Stimulated activated CD4-positive, alpha-beta T cell treated with anti-CD3 and anti-CD28 coated beads, TNF-alpha, amount 100 ng/mL, for 24 hours (primary cell): ENCODE measurements at places on chromosomes 5 and 9.

- DNase-seq: no peak
Observed at GRCh38 chr5:123438244-123438643, 15.0 kb upstream of the CEP120 start.

GRCh38 chr5:139848508-139849100, 53.0 kb downstream of the PSD2 start:
- no peak for DNase-seq

DNA sequence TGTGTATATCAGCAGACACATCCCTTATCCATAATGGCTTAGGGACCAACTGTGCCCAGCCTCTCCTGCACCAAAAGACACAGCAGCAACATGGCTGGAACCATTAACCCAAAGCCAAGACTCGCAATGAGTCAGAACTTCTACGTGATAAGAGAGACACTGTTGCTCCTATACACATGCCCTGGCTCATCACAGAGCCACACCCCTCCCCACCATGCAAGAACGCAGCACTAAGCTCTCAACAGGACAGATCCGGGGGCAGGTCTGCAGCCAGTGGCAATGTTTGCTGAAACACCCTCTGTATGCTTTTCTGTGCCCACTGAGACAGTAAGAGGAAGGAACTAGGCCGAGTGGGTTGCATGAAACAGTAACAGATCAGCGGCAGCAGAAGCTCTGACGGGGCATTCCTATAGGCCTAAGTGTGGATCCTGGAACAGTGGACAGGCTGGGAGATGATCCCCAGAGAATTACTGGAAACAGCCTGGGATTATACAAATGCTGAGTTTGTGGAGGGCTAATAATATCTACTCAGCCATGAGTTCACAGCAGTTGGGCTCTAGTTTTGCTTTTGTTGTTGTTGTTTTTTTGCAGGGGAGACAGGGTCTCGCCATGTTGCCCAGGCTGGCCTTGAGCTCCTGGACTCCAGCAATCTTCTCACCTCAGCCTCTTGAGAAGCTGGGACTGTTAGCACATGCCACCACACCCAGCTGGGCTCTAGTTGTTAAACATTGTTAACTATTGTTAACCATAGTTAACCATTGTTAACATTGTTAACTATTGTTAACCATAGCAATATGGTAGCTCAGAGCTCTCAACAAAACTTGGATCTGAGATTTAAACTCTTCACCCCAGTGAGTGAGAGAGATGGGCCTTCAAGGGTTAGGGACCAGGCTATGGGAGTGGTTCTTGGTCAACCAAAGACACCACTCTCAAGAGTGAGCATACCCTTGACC, 41.0 kb downstream of the B4GALT1 start:
- DNase-seq: no peak

DNA sequence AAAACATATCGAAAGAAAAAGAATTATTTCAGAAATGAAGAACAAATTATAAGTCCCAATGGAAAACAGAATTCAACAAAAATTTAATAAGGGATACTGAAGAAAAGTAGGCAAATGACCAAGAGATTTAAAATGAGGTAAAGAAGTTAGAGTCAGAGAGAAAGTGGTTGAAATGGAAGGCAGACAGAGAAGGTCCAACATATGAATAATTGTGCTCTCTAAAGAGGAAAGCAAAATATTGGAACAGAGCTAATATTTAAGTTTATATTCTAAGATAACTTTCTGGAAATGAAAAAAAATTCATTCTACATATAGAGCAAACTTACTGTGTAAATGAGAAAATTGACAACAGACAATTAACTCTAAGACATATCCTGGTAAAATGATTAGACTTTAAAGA, 94.1 kb downstream of the PTCH1 start:
- DNase-seq: no peak

DNA sequence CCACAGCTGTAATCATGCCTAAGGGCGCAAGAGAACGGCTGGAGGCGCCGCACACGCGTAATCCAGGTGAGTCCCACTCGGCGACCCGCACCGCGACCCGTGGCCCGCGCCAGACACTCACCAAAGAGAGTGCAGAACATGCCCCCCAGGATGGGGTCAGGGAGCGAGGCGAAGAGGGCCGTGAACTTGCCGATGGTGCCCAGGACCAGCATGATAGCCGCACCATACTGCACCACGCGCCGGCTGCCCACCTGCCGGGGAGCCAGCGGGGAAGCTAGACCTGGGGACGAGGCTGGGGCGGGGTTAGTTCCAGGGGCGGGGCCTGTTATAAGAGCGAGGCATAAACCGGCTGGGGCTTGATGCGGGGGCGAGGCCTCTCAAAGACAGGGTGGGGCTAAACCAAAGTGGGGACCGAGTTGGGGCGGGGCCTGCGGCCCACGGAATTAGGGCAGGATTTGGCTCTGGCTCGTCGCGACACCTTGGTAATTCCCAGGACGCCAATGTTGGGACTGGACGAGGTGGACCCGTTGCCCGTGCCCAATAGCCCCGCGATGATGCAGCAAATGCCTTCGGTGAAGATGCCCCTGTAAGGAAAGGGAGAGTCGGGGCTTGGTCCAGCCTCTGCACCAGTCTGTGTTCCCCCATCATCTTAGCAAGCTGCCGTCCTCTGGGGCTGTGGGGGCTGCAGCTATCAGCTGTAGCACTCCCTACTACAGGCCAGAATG, 4.8 kb downstream of the SLC23A1 start:
- no peak for DNase-seq

GRCh38 chr9:33165263-33166151, 1.6 kb downstream of the B4GALT1 start:
- no peak for DNase-seq

DNA sequence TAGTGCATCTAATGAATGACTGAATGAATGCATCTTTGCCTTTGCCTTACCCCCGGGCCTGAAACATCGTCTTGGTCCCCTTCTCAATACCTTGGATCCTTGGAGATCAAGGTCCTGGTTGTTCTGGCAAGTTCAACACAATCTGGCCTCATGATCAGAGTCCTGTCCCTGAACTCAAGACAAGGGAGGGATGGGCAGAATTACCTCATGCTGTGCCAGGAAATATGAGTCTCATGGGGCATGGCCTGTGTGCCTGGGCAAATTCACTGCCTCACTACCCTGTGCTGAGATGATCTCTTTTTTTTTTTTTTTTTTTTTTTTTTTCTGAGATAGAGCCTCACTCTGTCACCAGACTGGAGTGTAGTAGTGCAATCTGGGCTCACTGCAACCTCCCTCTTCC, 630 bp upstream of the BTNL3 start:
- no peak for DNase-seq

- peak; percentile 63 for DNase-seq
Observed at GRCh38 chr9:136629879-136630661, 32.6 kb upstream of the EGFL7 start.

- DNase-seq: no peak
Observed at GRCh38 chr5:181062631-181063030, 22.6 kb downstream of the BTNL9 start.

- no peak for DNase-seq
Observed at GRCh38 chr9:757246-757881, 84.1 kb upstream of the DMRT1 start.

GRCh38 chr5:158450751-158451171, 591.8 kb upstream of the CLINT1 start:
- DNase-seq: no peak

DNA sequence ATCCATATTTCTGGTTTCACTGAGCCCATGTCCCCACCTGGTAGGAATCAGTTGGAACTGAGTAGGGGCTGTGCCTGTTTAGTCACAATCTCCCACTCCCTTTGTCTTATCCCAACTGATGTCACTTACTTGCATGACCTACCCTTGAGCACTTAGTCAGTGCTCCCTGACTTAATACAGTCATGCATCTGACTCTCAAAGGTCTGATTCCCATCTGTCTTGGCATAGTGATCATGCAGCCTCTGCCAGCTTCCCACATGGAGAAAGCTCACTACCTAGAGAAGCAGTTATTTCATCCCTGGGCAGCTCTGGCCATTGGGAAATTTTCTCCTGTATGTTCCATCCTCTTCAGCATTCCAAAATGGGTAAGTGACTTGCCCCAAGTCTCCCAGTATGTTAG, 24.8 kb downstream of the ABLIM3 start:
- no peak for DNase-seq

DNA sequence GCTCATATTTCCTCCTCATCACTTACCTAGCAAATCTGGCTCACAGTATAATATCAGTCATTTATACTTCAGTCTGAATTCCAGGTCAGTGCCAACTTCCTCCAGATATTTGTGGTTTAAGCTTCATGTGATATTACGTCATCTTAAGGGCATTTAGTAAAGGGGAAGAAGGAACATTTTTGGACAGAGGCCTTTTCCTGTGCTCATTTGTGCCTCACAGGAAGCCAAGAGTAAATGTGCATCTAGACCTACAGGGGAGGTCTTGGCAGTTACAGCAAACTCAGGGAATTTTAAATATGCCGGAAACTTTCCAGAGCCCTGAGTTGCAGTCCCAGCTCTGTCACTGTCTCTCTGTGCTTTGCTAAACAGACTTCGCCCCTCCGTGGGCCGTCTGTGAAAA, 12.3 kb upstream of the KCNIP1 start:
- no peak for DNase-seq

DNA sequence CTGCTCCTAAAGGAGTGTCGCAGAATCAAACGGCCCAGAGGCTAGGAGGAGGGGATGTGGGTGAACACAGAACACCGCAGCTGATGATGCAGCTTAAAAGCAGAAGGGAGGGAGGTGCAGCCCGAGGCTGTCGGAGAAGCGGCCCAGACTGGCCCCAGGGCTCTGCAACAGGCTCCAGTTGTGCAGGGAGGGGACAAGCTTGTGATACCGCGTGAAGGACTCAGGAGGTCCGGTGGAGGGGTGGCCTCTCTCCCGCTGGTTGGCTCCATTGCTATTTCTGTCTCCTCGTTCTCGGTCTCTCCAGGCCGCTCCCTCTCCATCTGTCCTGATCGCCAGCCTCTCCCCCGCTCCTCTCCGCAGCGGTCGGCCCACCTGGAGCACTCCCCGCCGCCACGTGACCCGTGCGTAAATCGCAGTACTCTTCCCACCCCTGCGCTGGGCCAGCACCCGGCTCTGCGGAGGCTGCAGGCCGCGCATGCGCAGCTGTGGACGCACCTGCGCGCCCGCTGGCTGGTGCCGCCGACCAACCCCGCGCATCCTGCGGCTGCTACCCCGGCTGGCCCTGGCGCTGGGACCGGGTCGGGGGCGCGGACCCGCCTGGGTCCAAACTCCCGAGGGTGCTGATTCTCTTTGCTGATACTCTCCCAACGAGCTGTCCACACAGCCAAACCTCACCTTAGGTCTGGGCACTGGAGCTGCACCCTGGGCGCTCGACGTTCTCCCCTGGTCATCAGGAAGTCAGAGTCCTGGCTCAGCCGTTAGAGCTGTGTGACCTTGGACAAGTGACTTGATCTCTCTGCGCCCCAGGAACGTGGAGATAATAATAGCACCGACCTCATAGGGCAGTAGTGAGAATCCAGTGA, 3.7 kb upstream of the STXBP1 start:
- peak; percentile 51 for DNase-seq

DNA sequence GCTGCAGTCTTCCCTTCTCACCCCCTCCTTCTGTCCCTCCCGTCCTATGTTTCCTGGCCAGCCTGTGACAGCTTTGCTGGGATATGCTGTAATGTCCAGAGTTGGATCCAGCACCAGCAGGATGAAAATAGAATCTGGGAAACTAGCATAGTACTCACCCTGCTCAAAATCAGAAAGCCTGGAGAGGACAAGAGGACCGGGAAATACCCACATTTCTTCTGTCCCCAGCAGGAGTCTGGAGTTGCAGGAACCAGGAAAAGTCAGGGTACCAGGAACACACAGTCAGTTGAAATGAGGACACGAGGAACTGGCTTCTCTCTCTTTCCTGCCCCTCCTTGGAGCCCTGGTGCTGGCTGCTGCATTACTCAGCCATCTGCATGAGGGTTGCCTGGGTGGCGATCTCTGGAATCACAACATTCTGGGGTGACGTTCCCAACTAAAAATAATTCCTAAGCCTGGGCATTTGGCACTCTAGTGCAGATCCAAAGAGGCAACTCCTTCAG, 59.6 kb upstream of the NFIL3 start:
- DNase-seq: no peak

DNA sequence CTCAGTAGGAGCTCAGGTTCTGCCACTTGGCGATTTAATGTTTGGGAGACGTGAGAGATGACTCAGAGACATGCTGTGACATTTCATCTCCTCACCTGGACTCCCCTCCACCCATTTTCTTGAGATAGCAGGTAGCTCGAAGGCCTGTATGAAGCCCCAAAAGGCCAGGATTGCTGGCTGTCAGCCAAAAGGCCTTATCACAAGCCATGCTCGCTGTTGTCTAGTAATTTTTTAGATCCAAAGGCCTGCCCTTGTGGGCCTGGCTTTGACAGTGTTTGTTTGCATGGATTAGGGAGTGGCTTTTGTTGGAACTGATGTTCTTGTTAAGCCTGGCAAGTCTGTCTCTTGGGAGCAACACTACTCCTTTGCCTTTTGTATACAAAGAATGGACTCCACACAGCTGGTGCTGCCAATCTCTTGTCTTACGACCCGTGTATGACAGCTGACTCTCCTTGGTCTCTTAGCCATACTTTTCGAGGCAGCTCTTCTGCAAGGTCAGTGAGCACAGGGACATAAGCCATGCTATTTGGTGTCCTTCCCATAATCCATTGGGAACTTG, 22.7 kb downstream of the CAVIN4 start:
- no peak for DNase-seq

GRCh38 chr5:143664623-143665022, 147.3 kb upstream of the HMHB1 start:
- no peak for DNase-seq

DNA sequence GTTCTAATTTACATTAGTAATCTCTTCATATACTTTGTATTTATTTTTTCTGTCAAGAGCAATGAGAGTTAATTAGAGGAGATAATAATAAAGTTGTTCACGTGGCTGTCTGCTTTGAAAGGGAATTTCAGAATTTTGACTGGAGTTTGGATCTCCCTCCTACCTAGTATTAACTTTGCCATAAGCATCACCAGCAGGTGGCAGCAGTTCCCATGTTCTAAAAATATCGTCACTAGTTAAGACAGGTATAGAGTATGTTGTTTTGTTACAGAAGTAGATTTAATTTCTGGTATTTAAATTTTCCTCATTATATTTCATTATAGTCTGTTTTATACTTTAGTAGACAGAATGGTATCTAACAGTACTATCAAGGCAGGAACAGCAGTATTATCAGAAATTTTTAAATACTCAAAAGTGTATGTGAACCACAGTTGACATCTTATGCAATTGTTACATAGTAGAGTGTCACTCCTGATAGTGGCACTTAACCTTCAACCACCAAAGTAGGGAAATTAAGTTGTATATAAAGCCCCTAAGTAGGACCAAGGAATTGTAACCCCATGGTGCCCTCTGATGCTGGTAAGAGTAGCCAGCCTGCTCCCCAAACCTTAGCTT, 20.4 kb downstream of the GNPDA1 start:
- DNase-seq: peak; percentile 68

GRCh38 chr5:38143384-38143783, 115.0 kb upstream of the EGFLAM start:
- DNase-seq: no peak

- no peak for DNase-seq
Observed at GRCh38 chr5:151002250-151002649, 18.1 kb upstream of the GPX3 start.

GRCh38 chr5:100691548-100691947, 156.4 kb downstream of the FAM174A start:
- no peak for DNase-seq

- no peak for DNase-seq
Observed at GRCh38 chr5:67178085-67178484, 18.5 kb downstream of the CD180 start.
